Endothelial cell (in vitro differentiated cells): ENCODE measurements at places on chromosomes 2 and 18.

DNA sequence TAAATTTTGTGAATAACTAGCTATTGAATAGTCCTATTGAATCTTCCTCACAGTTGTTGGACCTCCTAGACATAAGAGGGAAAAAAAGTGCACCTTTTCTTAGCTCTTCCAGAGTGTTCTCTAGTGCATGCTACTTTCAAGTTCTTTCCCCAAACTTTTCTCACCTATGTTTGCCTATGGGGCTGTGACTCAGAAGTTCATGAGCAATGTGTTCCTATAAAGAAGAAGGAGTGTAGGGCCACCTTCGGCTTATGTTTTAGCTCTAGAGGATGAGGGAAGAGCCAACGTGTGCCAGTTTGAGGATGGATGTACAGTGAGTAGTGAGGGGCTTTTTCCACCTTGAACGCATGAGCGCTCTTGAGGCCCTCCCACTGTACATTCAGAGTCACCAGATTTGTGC is 27.0 kb upstream of the HNMT start:
- no peak overlapping the region for H3K27ac ChIP-seq
- peaks cover 9% of the 10 kb centered on the region for H3K4me1 ChIP-seq
- no peak for DNase-seq
- H3K27me3 ChIP-seq: no peaks in the 10 kb centered on the region
- no peaks in the 10 kb centered on the region for H3K36me3 ChIP-seq

DNA sequence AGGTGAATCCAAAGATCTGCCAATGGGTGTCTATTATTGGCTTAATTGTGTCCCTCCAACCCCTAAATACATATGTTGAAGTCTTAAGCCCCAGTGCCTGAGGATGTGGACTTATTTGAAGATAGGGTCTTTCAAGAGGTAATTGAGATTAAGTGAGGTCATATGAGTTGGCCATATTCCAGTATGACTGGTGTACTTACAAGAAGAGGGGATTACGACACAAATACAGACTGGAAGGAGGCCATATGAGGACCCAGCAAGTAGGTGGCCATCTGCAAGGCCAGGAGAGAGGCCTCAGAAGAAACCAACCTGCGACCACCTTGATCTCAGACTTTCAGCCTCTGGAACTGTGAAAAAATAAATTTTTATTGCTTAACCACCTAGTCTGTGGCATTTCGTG is 121.1 kb upstream of the FN1 start:
- no peaks in the 10 kb centered on the region for H3K36me3 ChIP-seq
- H3K27ac ChIP-seq: no peak overlapping the region
- H3K27me3 ChIP-seq: no peaks in the 10 kb centered on the region
- H3K4me1 ChIP-seq: no peaks in the 10 kb centered on the region
- H3K4me3 ChIP-seq: no peak overlapping the region
- no peak for DNase-seq

- H3K36me3 ChIP-seq: no peaks in the 10 kb centered on the region
- no peaks in the 10 kb centered on the region for H3K4me1 ChIP-seq
- no peak for DNase-seq
- no peak overlapping the region for H3K4me3 ChIP-seq
- H3K27me3 ChIP-seq: peaks cover 2% of the 10 kb centered on the region
Measured at GRCh38 chr2:147430408-147430807, 414.4 kb upstream of the ACVR2A start.

- peaks cover 22% of the 10 kb centered on the region for H3K36me3 ChIP-seq
- no peak for DNase-seq
- H3K27ac ChIP-seq: no peak overlapping the region
Measured at GRCh38 chr2:168562971-168563370, 106.9 kb downstream of the CERS6 start.

DNA sequence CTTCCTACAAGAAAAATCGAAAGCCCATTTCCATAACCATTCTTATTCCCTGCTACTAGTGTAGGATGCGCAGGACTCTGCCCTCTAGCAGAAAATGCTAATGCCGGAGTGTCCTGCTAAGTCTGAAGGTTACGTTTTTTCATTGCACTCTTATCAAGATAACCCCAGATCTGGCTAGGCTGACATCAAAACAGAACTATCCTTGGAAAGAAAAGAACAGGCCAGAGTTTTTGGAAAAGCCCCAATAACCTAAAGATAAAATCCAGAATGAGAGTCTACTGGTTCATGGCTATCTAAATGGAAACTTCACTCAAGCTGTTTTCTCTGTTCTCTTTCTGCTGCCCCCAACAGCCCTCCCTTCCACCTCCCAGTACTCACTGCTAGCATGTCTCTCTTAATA is 913 bp downstream of the RNF152 start:
- peaks cover 13% of the 10 kb centered on the region for H3K27me3 ChIP-seq
- peak overlapping the region; percentile 92 for H3K4me3 ChIP-seq
- no peak for DNase-seq
- peaks cover 4% of the 10 kb centered on the region for H3K36me3 ChIP-seq
- no peak overlapping the region for H3K27ac ChIP-seq
- H3K4me1 ChIP-seq: peaks cover 9% of the 10 kb centered on the region

DNA sequence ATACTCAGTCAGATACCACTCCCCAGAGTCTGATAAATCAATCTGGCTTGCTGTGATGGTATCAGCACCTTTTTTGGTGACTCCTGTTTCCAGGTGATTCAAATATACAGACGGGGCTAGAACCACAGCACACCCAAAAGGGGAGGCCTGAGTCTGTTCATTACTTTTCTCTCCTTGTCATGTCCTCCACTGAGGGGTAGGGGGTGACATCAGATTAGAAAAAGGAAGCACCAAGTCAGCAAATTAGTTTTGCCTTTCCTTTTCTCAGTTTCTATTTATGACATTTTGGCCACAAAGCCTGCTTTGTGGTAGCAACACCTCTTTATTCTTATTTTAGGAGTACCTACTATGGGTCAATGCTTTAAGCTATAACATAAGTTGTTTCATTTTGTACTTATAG is 127.4 kb downstream of the CCDC102B start:
- H3K4me1 ChIP-seq: no peaks in the 10 kb centered on the region
- H3K27ac ChIP-seq: no peak overlapping the region
- no peaks in the 10 kb centered on the region for H3K27me3 ChIP-seq

GRCh38 chr2:233938676-233939370 is 21.6 kb downstream of the TRPM8 start:
- DNase-seq: no peak
- H3K36me3 ChIP-seq: no peaks in the 10 kb centered on the region
- no peak overlapping the region for H3K27ac ChIP-seq
- H3K4me3 ChIP-seq: no peak overlapping the region

GRCh38 chr2:19299032-19299431 is 59.4 kb downstream of the OSR1 start:
- H3K4me3 ChIP-seq: no peak overlapping the region
- DNase-seq: no peak
- no peaks in the 10 kb centered on the region for H3K27me3 ChIP-seq
- no peaks in the 10 kb centered on the region for H3K36me3 ChIP-seq

DNA sequence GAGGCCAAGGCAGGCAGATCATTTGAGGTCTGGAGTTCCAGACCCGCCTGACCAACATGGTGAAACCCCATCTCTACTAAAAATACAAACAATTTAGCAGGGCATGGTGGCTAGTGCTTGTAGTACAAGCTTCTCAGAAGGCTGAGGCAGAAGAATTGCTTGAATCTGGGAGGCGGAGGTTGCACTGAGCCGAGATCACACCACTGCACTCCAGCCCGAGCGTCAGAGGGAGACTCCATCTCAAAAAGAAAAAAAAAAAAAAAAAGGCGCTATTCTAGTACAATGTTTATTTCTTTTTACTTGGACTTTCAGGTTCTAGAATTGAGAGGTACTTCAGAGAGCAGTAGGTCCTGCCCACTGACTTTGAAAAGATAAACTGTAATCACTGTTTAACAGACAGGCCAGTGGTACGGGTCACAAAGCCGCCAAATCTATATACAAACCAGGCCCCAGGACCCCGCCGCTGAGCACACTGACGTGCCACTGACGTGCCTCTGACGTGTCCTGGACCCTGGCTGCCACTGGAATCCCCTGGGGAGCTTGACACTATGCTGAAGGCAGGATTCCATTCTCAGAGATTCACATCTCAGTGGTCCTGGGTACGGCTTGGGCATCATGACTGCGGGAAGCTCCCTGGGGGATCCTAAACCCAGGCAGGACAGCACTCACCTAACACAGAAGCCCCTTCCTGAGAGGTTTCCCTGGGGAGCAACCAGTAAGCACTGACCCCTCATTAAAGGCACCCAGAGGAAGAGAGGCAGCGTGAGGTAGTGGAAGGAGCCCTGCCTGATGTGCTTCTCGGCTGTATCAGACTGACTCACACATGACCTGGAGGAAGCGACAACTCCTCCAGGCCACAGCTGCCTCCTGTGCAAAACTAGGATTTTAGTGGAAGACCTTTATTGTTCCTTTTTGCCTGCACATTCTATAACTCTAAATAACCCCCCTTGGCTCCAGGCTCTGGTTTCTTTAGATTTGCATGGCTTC is 197.8 kb upstream of the MEIS1 start:
- no peak overlapping the region for H3K4me3 ChIP-seq
- DNase-seq: no peak
- no peaks in the 10 kb centered on the region for H3K27me3 ChIP-seq
- no peaks in the 10 kb centered on the region for H3K36me3 ChIP-seq
- no peaks in the 10 kb centered on the region for H3K4me1 ChIP-seq

GRCh38 chr2:165648801-165649200 is 145.2 kb downstream of the GALNT3 start:
- no peak overlapping the region for H3K4me3 ChIP-seq
- H3K4me1 ChIP-seq: no peaks in the 10 kb centered on the region
- DNase-seq: no peak
- H3K27me3 ChIP-seq: no peaks in the 10 kb centered on the region
- no peak overlapping the region for H3K27ac ChIP-seq

DNA sequence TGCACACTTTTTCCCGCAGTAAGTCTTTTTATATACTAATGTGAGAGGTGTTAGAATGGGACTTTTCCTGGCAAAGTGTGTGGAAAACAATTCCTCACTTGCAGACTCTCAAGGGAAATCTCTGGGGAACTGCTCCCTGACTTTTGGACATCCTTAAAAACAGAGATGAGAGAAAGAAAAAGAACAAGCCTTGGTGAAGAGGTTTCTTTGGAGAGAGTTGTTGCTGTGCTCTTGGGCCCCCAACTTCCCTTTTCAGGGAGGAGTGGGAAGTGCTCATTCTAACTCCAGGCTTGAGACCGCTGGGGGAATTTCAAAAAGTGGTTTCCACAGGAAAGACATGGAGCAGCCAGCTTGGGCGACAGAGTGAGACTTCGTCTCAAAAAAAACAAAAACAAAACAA is 142.6 kb upstream of the SPRED2 start:
- H3K27ac ChIP-seq: peak overlapping the region; percentile 97
- no peaks in the 10 kb centered on the region for H3K27me3 ChIP-seq
- no peak for DNase-seq
- no peaks in the 10 kb centered on the region for H3K36me3 ChIP-seq
- peaks cover 27% of the 10 kb centered on the region for H3K4me1 ChIP-seq

- H3K4me3 ChIP-seq: no peak overlapping the region
- H3K27me3 ChIP-seq: peaks cover 4% of the 10 kb centered on the region
- peaks cover 6% of the 10 kb centered on the region for H3K4me1 ChIP-seq
Measured at GRCh38 chr2:236851187-236851586, 234.5 kb upstream of the COPS8 start.

GRCh38 chr2:135797497-135798274 is 39.3 kb downstream of the LCT start:
- peaks cover 2% of the 10 kb centered on the region for H3K27me3 ChIP-seq
- peak; percentile 80 for DNase-seq
- no peaks in the 10 kb centered on the region for H3K36me3 ChIP-seq

DNA sequence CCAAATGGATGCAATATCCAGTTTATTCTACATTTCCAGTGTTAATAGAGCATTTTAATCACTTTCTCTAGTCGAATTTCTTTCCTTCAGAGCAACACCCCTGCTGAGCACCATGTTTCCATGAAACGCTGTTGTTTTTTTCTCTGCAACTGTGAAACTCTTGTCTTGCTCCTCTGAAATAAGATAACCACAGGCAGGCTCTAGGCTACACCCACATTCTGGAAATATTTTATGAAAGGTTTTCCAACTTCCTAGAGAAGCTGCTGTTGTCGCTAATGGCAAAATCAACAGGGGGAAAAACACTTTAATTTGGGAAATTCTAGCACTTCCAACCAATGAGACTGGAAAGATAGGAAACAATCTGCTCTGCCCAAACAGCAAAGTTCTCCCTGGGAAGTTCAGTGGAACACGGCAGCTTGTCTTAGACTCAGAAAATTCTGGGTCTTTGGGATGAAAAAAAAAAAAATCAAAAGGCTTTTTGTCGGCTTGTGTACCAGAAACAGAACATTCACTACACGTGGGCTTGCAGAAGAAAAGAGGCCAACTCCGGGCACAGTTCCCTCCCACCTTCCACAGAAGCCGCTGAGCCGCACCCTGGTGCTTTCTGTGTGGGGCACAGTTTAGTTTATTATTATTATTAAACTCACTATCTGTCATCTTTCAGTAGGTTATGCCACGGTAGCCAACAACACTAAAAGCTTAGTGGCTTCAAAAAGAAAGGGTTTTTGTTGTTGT is 98.7 kb downstream of the MMADHC start:
- no peak overlapping the region for H3K4me3 ChIP-seq
- no peak overlapping the region for H3K27ac ChIP-seq
- no peaks in the 10 kb centered on the region for H3K4me1 ChIP-seq
- no peaks in the 10 kb centered on the region for H3K27me3 ChIP-seq
- DNase-seq: no peak

DNA sequence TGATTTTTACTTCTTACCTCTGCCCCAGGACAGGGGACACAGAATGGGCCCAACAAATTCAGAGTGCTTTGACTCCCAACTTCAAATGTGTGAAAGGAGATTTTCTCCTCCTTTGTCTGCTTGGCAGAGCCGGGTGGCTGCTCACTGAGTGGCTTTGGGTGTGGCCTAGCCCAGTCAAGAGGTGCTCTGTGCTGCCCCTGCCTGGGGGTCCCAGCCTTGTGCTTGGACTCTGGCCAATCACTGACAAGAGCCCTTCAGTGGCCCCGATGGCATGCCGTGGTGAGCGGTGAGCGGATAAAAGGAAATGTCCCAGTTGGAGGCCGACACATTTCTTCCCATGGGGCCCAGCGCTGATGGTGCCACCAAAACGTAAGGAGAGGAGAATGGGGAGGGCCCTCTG is 259.2 kb downstream of the CELF4 start:
- no peak overlapping the region for H3K27ac ChIP-seq
- no peaks in the 10 kb centered on the region for H3K36me3 ChIP-seq
- peaks cover 17% of the 10 kb centered on the region for H3K27me3 ChIP-seq
- H3K4me1 ChIP-seq: peaks cover 10% of the 10 kb centered on the region
- H3K4me3 ChIP-seq: no peak overlapping the region
- DNase-seq: no peak

GRCh38 chr2:67938053-67938452 is 124.8 kb downstream of the C1D start:
- no peak for DNase-seq
- H3K27ac ChIP-seq: no peak overlapping the region
- no peaks in the 10 kb centered on the region for H3K36me3 ChIP-seq
- no peak overlapping the region for H3K4me3 ChIP-seq
- no peaks in the 10 kb centered on the region for H3K4me1 ChIP-seq
- peaks cover 4% of the 10 kb centered on the region for H3K27me3 ChIP-seq

- H3K4me1 ChIP-seq: peaks cover 29% of the 10 kb centered on the region
- H3K27ac ChIP-seq: no peak overlapping the region
- peaks cover 2% of the 10 kb centered on the region for H3K27me3 ChIP-seq
- DNase-seq: no peak
- peaks cover 4% of the 10 kb centered on the region for H3K36me3 ChIP-seq
Measured at GRCh38 chr2:121696410-121696930, 40.2 kb downstream of the NIFK start.

- no peak overlapping the region for H3K27ac ChIP-seq
- peaks cover 8% of the 10 kb centered on the region for H3K27me3 ChIP-seq
- no peaks in the 10 kb centered on the region for H3K36me3 ChIP-seq
- H3K4me3 ChIP-seq: no peak overlapping the region
- no peak for DNase-seq
Measured at GRCh38 chr2:42901076-42901640, 108.8 kb upstream of the HAAO start.

- no peak overlapping the region for H3K27ac ChIP-seq
- H3K4me3 ChIP-seq: no peak overlapping the region
- H3K36me3 ChIP-seq: peaks cover 16% of the 10 kb centered on the region
- peaks cover 36% of the 10 kb centered on the region for H3K4me1 ChIP-seq
- no peak for DNase-seq
Measured at GRCh38 chr18:48675912-48676311, 137.1 kb downstream of the CTIF start.
